ENCODE measurements at places on chromosomes 1 and 21.

GRCh38 chr1:41622859-41623732, 138.6 kb upstream of the EDN2 start:
- DNase-seq: no peak

DNA sequence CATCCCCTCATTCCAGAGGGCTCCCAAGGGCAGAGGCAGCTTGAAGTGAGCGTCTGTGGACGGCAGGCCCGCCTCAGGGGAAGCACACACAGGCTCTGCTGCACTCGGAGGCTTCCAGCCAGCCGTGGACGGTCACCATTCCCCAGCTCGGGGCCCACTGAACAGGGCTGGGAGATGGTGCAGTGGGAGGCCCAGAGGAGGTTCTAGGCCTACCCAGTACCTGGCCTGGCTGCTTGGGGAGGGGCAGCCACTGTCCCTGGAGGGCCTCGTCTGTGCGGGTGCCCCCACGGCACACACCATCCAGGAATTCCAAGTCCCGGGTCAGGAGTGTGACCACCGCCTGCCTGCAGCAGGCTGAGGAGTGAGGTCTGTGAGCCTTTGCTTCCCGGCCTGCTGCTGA, 80.4 kb downstream of the SIK1 start:
- no peak for DNase-seq

- no peak for DNase-seq
These were observed 30.3 kb upstream of the PGBD5 start for GRCh38 chr1:230456478-230456877.

GRCh38 chr1:210024996-210025395, 87.0 kb downstream of the SYT14 start:
- no peak for DNase-seq

DNA sequence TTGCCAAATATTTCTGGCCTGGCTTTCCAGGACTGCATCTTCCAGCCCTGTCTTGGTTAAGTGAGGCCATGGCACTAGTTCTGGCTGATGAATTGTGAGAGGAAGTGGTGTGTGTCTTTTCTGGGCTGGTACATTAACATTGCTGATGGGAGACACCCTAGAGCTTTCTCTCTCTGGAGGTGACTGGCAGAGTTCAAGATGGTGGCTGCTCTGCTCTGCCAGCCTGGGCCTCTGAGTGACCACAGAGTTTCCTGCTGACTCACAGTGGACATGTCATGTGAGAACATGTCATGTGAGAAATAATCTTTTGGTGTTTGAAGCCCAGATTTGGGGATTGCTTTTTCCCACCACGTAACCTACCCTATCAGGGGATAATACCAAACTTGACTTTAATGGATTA, 218.0 kb upstream of the KIAA0040 start:
- no peak for DNase-seq

DNA sequence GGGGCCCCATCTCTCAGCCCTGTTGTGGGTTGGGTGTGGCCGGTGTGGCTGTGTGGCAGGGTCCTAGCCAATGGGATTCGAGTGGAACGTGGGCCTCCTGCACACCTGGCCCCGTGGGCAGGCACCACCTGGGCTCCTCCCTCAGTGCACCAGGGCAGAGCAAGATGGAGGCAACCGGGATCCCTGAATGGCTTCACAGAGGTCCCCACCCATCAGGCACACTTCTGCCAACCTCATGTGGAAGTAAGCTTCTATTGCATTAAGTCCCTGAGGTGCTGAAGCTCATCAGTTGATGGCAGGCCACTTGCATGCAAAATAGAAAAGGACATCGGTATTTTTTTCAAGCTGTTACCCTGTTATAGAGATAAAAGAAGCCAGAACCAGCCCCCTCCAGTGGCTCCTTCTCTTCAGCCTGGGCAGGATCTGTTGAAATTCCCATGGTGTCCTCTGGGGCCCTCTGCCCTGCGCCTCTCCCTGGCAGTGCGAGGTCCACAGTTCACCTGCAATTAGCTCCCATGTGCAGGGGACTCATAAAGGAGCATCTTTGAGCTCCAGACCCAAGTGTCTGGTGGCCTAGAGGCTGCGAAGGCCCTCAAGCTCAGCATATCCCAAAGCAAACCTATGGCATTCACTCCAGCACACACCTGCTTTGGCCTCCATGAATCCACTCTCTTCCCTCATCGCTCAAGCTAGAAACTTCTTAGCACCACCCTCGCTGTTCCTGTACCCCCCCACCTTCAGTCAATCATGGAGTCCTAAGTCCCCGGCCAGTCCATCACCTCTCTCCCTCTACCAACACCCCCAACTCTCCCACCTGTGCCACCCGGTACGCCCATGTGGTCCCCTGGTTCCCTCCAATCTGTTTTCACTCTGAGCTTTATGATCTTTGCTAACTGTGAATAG, 2.1 kb upstream of the SLC45A1 start:
- DNase-seq: no peak

DNA sequence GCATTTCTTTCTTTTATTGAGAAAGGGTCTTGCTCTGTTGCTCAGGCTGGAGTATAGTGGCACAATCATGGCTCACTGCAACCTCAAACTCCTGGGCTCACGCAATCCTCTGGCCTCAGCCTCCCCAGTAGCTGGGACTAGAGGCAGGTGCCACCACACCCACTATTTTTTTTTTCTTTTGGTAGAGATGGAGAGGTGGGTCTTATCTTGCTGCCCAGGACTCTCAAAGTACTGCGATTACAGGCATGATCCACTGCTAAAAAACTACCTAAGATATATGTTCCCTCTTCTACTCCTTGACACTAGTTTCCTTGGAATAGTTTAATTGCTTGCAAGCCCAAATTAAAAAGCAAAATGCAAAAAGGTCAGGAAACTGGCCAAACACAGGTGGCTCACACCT, 56.9 kb upstream of the GUCA2A start:
- no peak for DNase-seq

All from fibroblast of pulmonary artery (primary cell).